Panc1 (cell line): ENCODE measurements at places on chromosomes 1 and 21. TPM values are rescaled to one million over a fixed set of nuclear protein-coding genes. Genes with fewer than 3 reads are reported as not detected.

Gene PAQR6
- total RNA-seq = 0.92 TPM

Gene MCOLN3
- 14.2 TPM for total RNA-seq

Gene NBPF15
- total RNA-seq = 68.3 TPM

Gene TSTD1
- total RNA-seq = 20.1 TPM

- no peak for DNase-seq
- no peaks in the 10 kb centered on the region for H3K36me3 ChIP-seq
- no peaks in the 10 kb centered on the region for H3K27me3 ChIP-seq
- H3K4me1 ChIP-seq = no peaks in the 10 kb centered on the region
- no peak overlapping the region for H3K4me3 ChIP-seq
These were observed 116.1 kb upstream of the GORAB start for GRCh38 chr1:170415710-170416372.

DNA sequence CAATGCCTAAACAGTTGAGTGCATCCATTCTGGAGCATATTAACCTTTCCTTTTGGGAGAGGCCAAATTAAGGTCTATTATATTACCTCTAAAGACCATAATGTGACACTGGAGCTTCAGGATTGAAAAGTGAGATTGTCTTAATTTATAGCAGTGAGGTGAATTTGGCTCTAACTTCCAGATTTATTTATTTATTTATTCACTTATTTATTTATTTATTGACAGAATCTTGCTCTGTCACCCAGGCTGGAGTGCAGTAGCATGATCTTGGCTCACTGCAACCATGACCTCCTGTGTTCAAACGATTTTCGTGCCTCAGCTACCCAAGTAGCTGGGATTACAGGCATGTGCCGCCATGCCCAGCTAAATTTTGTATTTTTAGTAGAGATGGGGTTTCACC, 19.1 kb downstream of the ZCCHC17 start:
- H3K4me3 ChIP-seq = no peak overlapping the region
- H3K36me3 ChIP-seq = 0 out of 2 replicates have a peak, but pooled peaks cover 9% of the 10 kb centered on the region
- no peak overlapping the region for H3K27ac ChIP-seq
- no peaks in the 10 kb centered on the region for H3K4me1 ChIP-seq
- no peaks in the 10 kb centered on the region for H3K27me3 ChIP-seq

GRCh38 chr1:157682710-157683437, 17.7 kb downstream of the FCRL3 start:
- H3K36me3 ChIP-seq = no peaks in the 10 kb centered on the region
- no peaks in the 10 kb centered on the region for H3K4me1 ChIP-seq
- no peaks in the 10 kb centered on the region for H3K27me3 ChIP-seq
- no peak overlapping the region for H3K4me3 ChIP-seq

- H3K4me3 ChIP-seq = no peak overlapping the region
- H3K27ac ChIP-seq = no peak overlapping the region
- DNase-seq = no peak
- no peaks in the 10 kb centered on the region for H3K27me3 ChIP-seq
- H3K4me1 ChIP-seq = no peaks in the 10 kb centered on the region
These were observed 293.5 kb downstream of the MRPL39 start for GRCh38 chr21:25313829-25314228.
